ENCODE measurements at places on chromosomes 3 and 15.
A peak's percentile ranks its signal among the peaks of the same experiment; 100 is the strongest.

DNA sequence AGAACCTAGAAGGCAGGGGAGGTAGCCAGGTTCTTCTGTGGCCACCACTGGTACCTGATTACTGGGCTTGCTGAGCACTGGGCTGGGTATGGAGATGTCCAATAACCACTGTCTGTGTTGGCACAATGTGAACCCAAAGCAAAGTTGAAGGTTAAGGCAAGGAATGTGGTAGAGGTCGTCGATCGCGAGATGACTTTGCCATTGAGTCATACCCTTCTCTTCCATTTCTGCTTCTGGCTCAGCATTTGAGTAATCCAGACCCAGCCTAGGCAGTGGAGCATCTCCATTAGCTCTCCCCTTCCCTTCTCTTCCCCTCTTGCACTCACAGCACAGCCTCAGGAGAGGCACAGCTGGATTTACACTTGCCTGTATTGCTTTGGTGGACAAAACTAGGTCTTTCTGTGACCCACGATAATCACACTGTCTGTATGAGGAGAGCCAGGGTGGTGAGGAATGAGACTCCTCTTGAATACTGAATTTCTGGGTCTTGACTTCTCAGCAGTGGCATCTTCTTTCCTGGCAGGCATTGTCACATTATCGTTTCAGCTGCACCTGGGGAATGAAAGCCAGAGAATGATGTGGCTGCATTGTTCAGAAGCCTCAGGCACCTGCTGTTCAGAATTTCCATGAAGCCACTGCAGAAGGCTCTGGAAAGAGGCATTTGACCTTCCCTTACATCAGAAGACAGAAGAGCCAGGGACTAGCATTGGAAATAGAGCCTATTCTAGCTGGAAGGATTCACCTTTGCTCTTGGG is 272.6 kb downstream of the PDCD6IP start:
- no peak for DNase-seq

DNA sequence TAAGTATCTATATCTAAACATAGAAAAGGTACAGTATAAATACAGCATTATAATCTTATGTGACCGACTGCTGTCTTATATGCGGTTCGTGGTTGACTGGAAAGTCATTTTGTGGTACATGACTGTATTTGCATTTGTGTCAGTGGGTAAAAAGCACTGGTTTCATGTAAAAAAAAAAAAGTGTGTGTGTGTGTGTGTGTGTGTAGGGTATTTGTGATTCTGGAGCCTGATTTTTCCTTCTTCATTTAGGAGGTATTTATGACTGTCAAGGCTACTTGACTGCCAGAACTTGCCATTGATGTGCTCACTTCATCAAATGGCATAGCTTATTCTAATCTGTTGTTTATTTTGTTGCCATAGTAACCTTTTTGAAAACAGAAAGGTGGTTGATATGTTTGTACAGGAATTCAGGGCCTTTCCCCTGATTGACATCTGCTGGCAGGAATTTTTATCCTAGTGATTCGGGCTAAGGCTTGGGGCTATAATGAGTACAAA is 63.2 kb downstream of the AKAP13 start:
- peak; percentile 14 for DNase-seq

GRCh38 chr3:52154135-52155094 is at the start of gene POC1A:
Gene POC1A (minus strand): TSS chr3:52154423. CDS start chr3:52154372, 51 bp downstream.
- peak; percentile 94 for DNase-seq

GRCh38 chr3:44865272-44866035 is 3.7 kb downstream of the TMEM42 start:
- DNase-seq: no peak

DNA sequence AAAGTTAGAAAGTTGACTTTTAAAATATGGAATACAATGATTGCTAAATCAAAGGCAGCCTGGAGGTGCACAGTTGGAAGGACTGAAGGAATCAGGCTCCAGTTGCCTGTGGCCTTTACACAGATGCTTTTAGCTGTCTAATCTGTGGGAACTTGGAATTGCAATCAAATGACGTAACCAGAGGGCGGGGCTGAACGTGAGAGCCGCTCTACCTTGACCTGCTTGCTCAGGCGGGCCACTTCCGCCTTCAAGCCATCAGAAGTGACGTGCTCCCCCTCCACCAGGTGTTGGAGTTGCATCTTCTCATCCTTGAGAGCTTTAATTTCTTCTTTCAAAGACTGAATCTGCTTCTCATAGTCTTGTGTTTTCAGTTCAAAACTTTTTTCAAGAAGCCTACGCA is 37.7 kb upstream of the GNB5 start:
- no peak for DNase-seq

- DNase-seq: no peak
These were observed 290.8 kb upstream of the ZPLD1 start for GRCh38 chr3:102144063-102144462.

DNA sequence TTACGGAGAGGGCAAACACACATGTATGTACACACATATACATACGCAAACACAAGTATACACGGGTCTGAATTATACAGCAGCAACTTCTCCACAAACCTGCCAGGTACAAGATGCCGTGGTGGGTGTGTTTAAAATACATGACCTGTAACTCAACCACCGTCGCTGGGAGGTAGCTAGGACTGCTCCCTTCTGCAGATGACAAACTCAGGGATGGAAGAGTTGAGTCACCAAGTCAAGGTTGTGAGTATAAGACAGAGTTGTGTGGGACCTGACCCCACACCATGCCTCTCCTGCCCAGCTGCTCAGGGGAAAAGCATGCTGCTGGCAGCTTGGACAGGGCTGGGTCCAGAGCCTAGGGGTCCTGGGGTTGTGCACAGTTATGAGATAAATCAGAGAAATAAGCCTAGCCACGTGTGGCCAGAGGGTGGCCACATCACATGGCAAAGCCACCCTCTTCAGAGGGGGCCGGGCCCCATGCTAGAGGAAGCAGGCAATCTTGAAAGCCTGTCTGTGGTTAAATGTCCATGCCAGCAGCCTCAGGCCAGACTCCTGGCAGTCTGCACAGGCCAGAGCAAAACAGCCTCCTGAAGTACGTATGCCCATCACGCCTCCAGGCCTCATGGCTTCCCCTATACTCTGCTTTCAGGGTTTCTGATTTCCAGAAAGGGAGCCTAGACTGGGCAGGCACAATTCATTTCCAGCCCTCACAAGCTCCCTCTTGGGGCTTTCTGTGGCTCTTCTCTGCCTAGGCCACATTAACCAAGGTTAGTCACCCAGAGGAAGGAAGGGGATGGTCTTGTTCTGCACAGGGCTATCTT is 107.7 kb upstream of the RPL32 start:
- DNase-seq: peak; percentile 57

DNA sequence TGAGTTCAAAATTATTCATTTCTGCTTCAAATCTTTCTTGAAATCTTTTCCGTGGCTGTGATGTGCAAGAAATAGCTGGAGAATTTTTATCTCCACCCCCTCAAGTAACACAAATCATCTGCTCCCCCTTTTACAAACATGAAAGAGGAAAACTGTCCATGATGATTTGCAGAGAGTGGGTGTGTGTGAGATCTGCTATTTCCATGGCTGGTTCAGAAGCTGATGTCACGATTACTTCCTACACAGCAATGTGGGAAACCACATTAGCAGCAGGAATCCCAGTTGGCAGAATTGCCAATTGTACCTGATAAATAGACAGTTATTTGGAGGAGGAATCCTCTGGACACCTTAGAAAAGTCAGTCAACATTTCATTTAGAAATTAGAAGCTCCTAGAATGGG is 75.2 kb upstream of the GRM7 start:
- DNase-seq: no peak

DNA sequence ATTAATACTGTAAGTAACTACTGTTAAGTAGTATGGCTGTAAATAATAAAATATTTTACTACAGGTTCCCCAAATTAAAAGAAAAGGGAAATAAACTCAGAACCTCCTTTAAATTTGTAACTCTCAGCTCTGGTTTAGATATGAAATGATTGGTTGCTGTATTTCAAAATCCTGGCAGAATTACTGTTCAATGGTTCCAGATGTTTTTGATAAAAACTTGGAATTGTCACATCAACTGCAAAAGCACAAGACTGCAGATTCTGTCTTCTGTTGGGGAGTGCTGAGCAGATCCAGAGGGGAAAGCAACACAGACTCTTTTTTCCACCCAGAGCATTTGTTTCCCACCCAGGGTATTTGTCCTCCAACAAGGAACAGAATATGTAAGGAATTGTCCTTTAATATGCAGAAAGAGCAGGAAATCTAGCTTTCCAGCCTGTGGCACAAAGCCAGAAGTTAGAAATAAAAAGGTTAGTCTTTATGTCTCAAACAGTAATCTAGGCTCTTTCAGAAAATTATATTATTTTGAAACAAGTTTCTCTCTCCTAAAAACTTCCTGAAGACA is 178.1 kb downstream of the KLHL25 start:
- no peak for DNase-seq

DNA sequence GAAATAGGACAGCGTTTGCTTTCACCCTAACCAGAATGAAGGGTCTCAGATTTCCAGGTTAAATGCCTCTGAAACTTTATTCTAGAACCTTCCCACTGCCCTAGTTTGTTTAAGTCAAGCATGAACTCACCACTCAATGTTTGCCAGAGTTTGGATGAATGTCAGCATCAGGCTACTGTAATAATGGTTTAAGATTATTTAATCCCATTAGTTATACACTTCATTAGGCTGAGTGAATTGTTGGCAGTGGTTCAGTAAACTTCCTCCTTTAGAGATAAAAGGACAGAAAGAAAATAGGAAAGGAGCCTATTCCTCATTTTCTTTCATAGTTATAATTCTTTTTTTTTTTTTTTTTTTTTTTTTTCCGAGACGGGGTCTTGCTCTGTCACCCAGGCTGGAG is 401.9 kb upstream of the TPRG1 start:
- DNase-seq: no peak

GRCh38 chr15:62975515-62975914 is 67.0 kb upstream of the TPM1 start:
- DNase-seq: no peak

- DNase-seq: no peak
These were observed 138.9 kb downstream of the PDE8A start for GRCh38 chr15:85120351-85121113.

- no peak for DNase-seq
These were observed 24.3 kb downstream of the NDUFAF1 start for GRCh38 chr15:41377978-41378377.

DNA sequence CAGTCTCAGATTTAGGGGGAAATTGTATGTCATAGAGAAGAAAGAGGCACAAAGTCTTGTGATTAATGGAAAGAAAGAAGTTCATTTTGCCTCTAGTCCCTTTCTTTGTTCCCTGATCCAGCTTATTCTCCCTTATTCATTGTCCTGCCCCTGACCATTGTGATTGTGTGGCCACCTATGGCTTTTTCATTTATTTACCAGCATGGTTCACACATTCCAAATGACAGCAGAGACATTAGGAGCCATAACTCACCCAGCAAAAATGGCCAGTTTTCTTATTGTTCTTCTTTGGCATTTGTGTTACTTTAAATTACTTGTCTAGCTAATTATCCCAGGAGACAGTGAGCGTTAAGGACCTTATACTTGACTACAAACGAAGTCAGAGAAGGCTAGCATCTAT is 36.3 kb upstream of the SGO1 start:
- DNase-seq: no peak

DNA sequence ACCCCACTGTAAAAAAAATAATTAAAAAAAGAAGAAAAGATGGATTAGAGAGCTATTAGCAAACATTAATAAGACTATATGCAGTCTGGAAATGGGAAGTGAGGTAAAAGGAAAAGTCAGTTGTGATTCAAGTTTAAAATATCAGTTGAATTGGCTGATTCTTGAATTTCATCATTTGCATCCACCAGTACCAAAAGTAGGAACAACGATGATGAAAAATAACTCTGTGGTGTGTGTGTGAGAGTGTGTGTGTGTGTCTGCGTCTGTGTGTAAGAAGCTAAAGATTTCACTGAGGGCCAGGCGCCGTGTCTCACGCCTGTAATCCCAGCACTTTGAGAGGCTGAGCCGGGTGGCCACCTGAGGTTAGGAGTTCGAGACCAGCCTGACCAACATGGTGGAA is 56.0 kb upstream of the SLC4A7 start:
- DNase-seq: no peak

GRCh38 chr15:89364741-89365450 is 30.3 kb upstream of the POLG start:
- no peak for DNase-seq

Data from AG08396 (cell line).